ENCODE measurements at places on chromosomes 7 and 10. TPM values are rescaled to one million over a fixed set of nuclear protein-coding genes. Genes with fewer than 3 reads are reported as not detected.

CPA2 gene
- not detected for total RNA-seq

IFIT1B gene
- total RNA-seq, result not detected

LRRC17 gene
- 3.3 TPM for total RNA-seq

TSPAN33 gene
- 0.13 TPM for total RNA-seq

REEP3 gene
- total RNA-seq, result 69.7 TPM

POU6F2 gene
- not detected for total RNA-seq

TMEM130 gene
- not detected for total RNA-seq
